ENCODE measurements at places on chromosomes 3 and 15.

DNA sequence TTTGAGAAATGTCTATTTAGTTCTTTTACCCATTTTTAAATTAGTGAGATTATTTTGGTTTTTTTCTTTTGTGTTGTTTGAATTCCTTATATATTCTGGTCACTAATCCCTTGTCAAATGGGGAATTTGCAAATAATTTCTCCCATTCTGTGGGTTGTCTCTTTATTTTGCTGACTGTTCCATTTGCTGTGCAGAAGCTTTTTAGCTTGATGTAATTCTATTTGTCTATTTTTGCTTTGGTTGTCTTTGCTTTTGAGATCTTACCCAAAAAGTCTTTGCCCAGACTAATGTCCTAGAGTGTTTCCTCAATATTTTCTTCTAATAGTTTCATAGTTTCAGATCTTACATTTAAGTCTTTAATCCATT lies 472.9 kb downstream of the TBL1XR1 start:
- no peak for DNase-seq

DNA sequence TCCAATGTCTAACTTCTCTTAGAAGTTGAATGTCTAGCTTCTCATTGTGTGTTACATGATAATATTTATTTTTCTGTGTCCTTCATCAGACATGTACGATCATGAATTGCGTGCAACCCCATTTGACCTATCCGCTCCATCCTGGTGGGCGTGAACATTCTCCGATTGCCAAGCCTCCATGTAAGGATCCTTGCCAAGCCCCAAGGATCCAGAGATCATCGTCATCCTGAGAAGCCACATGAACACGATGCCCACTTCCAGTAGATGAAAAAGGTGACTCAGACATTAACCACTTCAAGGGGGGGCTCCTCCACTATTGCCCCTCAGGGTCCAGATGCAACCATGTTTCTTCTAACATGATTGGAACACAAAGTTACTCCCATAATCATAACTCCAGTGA lies 25.5 kb upstream of the KNG1 start:
- no peak for DNase-seq

- DNase-seq: no peak
These were observed 15.0 kb downstream of the MAPKBP1 start for GRCh38 chr15:41789236-41789635.

GRCh38 chr3:14829811-14830210 lies 11.0 kb downstream of the FGD5 start:
- no peak for DNase-seq

GRCh38 chr3:104988496-104988895 lies 378.2 kb upstream of the ALCAM start:
- no peak for DNase-seq

DNA sequence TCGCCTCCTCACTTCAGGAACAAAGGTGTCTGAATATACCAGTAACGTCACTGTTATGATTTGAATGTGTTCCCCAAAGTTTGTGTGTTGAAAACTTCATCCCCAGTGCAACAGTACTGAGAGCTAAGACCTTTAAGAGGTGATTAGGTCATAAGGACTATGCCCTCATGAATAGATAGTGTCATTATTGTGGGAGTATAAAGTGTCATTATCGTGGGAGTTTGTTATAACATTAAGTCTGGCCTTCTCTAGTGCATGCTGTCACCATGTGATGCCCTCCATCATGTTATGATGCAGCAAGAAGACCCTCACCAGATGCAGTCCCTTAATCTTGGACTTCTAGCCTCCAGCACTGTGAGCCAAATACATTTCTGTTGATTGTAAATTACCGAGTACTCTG lies 53.7 kb upstream of the TLE3 start:
- no peak for DNase-seq

DNA sequence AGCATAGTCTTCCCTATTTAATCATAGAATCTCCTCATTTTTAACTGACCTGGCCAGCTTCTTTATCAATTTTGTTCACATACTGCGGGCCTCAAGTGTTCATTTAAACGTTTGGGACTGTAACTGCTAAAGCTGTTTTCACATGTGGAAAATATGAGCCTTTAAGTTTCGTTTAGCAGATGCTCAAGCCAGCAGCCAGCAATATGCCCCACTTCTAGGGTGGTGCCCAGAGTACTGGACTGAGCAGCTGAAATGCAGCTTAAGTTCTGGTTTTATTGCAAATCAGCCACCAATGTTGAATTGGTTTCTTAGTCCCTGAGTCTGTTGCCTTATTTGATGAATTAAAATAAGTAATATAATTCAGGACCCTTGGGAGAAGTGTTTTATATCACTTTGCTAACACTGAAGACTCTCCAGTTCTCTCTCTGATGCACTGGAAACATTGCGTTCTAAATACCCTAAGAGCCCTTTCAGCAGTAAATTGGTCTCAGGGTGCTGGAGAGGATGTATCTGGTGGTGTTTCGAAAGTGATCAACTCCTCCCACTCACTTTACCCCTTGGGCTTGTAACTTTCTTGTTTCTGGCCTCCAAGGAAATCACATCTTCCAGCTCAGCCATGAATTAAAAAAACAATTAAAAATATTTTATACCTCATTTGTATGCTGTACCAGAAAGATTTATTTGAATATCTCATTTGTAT lies 61.7 kb downstream of the B3GALNT1 start:
- no peak for DNase-seq

- no peak for DNase-seq
These were observed 36.4 kb downstream of the CEP152 start for GRCh38 chr15:48774484-48774883.

GRCh38 chr15:81312790-81313543 lies 11.0 kb downstream of the STARD5 start:
- DNase-seq: no peak

DNA sequence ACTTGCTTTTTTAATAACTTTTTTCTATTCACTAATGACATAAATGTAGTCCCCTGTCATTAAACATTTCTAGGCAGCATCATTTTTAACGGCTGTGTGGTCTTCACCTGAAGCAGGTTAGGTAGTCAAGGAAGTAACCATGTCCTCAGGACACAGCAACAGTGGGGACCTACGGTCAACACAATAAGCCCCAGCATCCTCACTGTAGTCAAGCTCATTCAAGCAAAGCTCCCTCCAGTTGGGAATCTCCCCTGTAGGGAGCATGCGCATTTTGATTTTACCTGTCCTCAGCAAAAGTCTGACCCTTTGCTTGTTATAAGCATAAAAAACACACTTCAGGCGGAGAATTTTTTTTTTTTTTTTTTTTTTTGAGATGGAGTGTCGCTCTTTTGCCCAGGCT lies 151.4 kb downstream of the SHQ1 start:
- no peak for DNase-seq

GRCh38 chr3:54341811-54342210 lies 219.5 kb downstream of the CACNA2D3 start:
- DNase-seq: no peak

GRCh38 chr3:172102883-172103310 lies 63.5 kb downstream of the FNDC3B start:
- DNase-seq: no peak

GRCh38 chr3:60086811-60087210 lies 1037.0 kb upstream of the CFAP20DC start:
- DNase-seq: peak; percentile 21

DNA sequence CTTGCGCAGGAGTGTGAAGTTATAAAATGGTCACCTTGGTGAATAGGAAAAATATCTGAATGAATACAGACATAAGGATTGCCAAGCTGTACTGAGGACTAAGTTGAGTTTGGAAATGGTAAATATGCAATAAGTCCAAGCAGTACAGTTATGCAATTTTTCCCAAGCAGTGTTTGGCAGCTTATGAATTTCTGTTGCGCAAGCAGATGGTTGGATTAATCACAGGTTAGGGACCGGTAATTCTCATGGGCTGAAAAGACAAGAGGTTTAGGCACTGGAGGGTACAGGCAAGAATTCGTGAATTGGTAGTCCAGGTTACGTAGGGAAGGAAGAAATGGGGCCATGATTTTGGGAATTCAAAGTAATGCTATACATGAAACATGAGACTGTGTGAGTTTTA lies 210.3 kb downstream of the RAP2B start:
- no peak for DNase-seq

DNA sequence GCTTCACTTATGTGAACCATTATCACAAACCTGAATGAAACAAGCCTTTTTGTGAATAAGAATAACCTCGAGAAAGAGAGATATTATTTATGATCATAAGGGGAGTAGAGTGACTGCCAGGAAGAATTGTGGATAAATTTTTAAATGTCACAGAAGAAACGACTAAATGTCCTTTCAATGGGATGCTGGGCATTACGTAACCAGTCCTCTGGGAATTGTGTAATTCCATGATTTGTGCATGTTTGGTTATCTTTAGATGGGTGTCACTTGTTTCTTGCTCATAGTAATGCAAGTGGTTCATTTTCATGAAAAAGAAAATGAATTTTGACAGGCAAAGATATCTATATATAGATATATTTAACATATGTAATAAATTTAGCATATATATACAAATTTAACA lies 379.5 kb upstream of the AGTR1 start:
- DNase-seq: no peak

- DNase-seq: no peak
These were observed 62.2 kb upstream of the CTSH start for GRCh38 chr15:79007066-79007465.

DNA sequence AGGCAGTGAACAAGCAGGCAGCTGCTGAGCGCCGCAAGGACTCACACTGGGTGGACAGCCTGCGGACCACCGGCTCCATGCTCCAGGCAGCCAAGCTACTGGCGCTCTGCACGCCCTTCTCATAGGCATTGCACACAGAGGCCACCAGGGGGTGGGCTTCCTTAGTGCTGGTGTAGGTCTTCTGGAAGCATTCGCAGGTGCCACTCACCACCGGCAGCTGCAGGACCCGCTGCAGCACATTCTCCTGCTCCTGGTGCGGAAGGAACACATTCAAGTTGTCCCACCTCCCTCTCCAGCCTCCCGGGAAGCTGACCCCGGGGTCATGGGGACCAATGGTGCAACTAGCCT lies 6.0 kb downstream of the PLIN1 start:
- peak; percentile 6 for DNase-seq

- DNase-seq: no peak
These were observed 70.1 kb downstream of the CEMIP start for GRCh38 chr15:80849308-80849707.

DNA sequence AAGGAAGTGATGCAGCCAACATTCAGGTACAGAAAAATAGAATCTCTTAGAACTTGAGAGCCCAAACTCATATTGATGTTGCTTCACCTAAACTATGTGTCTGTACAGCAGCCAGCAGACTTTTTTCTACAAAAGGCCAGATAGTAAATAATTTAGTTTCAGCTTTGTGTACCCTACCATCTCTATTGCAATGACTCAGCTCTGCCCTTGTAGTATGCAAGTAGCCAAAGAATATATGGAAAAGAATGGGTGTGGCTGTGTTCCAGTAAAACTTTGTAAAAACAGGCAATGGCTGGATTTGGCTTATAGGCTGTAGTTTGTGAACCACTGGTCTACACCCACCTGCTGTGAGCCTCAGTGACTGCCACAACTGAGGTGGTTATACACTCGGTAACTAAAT lies 392.5 kb upstream of the RARB start:
- no peak for DNase-seq

- no peak for DNase-seq
These were observed 617.5 kb downstream of the ZPLD1 start for GRCh38 chr3:103052236-103052830.

GRCh38 chr15:66298803-66299251 lies 5.5 kb downstream of the DIS3L start:
- no peak for DNase-seq

DNA sequence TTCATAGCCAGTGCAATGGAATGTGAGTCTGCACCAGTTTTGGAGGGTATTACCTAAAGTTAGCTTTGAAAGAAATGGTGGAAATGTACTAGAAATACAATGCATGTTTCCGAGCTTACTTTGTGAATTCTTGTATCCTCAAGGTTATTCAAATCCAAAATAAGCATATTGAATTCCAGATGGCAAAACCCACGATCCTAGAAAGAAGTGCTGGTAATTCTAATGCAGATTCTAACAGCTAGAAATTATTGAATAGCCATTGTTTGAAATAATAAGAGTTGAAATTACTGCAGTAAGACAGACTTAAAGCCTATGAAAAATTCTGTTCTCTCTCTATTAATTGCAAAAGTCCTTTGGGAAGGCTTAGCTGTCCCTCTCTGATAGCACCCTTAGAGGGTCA lies 258.4 kb downstream of the CHL1 start:
- DNase-seq: no peak

GRCh38 chr15:70133296-70133695 lies 35.6 kb upstream of the TLE3 start:
- DNase-seq: no peak

DNA sequence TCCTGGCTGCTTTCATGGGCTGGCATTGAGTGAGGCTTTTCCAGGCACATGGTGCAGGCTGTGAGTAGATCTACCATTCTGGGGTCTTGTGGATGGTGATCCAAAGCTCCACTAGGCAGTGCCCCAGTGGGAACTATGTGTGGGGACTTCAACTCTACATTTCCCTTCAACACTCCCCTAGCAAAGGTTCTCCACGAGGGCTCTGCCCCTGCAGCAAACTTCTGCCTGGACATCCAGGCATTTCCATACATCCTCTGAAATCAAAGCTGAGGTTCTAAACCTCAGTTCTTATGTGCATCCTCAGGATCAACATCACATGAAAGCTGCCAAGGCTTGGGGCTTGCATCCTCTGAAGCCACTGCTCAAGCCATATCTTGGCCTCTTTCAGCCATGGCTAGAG lies 282.9 kb upstream of the ZPLD1 start:
- DNase-seq: no peak

DNA sequence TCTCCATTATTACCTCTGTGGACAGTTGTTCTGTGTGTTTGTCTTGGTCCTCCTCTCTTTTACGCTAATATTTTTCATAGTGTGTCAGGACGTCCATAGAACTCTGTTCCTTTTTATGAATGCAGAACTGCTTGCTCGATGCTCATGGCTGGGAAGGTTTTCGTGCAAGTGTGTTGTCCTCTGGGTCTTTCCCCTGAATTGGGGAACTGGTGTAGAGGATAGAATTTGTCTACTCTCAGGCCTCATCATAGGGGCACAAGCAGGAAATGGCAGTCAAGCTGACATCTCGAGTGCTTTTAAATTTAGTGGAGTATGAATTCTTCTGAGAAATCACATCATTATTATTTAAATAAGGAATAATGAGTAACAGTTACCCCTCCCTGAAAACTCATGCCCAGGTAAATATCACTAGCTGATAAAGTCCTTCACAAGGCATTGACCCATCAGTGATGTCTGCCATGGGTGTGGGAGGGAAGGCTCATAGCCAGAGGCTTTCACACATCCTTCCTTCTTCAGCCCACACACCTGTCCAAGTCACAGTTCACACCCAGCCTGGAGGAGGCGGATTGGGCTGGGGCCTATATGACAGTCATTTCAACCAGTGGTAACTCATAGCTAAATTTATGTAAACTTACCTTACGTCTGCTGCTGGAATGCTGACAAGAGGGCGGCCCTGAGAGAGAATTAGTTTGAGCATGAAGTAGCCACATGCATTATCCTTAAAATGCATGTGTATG lies 226.1 kb downstream of the PLCL2 start:
- DNase-seq: no peak

GRCh38 chr3:169515132-169515531 lies 148.4 kb downstream of the MECOM start:
- DNase-seq: no peak

DNA sequence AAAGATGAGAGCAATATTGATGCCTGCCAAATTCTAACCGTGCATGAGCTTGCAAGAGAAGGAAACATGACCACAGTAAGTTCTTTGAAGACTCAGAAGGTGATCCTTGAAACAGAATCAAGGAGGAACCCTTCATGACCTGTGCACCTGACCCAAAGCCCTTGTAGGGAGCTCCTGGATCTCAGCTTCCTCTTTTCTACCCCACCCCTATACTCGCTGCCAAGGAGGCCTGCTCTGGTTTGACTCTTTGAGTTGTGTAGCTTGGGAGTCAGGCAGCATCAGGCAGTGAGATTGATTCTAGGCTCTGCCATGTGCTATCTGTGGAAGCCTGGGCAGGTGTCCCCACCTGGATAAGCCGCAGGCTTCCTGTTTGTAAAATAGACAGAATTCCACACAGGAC lies 10.6 kb downstream of the TTC21A start:
- DNase-seq: no peak

All from stimulated activated CD4-positive, alpha-beta T cell treated with anti-CD3 and anti-CD28 coated beads, Interleukin-12 subunit alpha, Interleukin-12 subunit beta, amount 100 ng/mL, for 4 hours (primary cell).